Posterior cingulate gyrus (tissue), 11 donors: ENCODE measurements at places on chromosomes 11 and 22.
A peak's percentile ranks its signal among the peaks of the same experiment; 100 is the strongest.

DNA sequence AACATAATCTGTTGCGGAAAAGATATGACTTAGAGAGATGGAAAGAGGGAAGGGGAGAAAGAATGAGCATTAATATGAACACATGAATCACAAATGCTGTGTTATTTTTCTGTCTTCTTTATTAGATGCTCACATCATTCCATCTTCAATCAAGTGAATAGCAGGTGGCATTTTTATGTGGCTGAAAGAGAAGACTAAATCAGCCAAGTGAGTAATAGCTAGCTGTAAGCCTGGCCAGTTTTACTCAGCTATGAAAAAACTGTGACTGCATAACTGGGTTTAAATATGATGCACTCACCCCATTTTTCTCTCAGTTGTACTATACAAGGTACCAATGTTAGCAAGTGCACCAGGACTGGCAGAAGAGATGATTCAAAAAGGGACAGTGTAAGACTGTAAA, 571.1 kb downstream of the JRKL start:
- no peak for DNase-seq

GRCh38 chr11:61682093-61682732, 2.0 kb downstream of the DAGLA start:
- no peak for DNase-seq

DNA sequence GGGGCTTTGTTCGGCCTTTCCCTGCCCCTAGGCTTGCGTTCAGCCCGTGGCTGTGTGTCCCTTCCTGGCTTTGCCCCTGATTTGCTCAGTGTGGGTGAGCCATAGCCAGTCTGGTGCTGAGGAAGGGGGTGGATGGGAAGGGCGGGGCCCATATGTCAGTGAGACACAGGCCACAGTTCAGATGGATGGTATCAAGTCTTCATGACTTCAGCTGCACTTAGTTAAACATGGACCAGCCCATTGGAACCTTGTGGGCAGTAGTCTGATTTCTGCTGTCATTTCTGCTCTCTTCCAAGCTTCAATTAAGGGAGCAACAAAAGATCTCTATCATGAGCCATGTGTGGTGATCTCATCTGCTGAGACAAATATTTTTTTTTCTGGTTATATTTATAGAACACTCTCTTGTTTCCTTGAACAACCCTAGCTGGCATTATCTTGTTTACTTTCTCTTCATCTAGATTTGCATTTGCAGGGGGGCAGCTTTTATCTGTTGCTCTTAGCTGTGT, 21.6 kb upstream of the PEX26 start:
- DNase-seq: peak; percentile 69

DNA sequence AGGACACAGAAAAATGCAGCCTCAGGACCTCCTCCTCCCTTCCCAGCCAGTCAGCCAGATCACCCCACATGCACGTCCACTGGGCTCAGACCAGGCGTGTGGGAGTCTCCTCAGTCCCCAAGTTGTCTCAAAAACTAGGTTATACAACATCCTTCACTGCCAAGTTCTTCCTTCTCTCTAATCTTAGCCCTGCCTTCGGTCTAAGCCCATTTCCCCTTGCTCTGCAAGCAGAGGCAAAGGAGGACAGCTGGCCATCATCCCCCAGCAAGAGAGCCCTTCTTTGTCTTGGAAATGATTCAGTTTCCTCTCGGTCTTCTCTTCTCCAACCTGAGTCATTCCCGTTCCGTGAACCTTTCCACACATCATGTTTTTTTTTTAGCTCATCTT, 14.0 kb upstream of the NRGN start:
- peak; percentile 81 for DNase-seq
